Stimulated activated CD4-positive, alpha-beta T cell treated with anti-CD3 and anti-CD28 coated beads, Interleukin-12 subunit alpha, Interleukin-12 subunit beta, amount 100 ng/mL, for 24 hours (primary cell): ENCODE measurements at places on chromosomes 1 and 21.

DNA sequence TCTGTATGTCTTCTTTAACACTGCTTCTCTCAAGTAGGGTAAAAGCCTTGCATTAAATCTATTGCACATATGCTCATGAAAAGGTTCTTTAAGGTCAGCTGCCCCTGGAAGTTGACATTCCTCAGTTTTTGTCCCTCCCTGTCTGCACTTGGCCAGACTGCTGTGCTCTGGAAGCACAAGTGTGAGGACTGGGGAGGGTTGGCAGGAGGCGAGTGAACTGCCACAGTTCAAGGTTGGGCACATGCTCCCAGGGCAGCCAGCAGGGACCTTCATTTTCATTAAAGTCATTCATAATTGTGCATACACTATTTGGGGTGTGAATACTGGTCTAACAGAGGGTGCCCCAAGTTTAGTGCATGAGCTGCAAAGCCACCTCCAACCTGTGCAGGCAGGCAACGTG lies 10.9 kb upstream of the THEM5 start:
- DNase-seq: no peak

DNA sequence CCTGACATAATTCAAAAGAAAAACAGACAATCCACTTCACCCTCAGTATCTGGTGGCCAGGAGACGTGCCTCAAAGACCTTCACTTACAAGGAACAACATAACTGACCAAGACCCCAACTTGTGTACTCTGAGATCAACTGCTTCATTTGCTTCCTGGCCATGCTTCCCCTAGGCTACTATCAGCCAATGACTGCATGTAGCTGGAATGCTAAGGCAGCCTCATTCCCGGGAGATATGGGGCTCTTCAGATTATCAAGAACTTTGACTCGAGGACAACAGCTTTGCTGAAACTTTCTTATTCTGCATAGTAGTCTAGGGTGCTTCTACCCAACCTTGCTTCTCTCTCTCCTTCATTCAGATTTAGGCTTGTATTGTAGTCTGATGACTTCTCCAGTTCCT lies 11.7 kb upstream of the UCK2 start:
- no peak for DNase-seq

DNA sequence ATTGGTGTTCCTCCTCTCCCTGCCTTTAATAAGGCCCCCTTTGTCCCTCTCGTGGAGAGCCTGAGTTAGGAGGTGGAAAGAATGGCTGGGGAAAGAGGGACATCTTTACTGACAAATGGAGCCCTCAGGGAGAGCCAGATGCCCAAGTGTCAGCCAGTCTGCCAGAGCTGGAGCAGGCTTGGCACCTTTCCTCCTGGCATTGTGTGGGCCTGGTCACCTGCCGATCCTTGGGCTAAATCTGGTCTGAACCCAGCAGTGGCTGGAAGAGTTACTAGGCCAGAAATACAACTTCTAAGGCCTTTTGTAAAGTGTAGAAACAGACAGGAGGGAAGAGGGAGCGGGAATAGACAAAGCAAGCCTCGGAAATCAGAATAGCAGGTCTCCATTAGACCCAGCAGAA lies 24.9 kb downstream of the VANGL1 start:
- no peak for DNase-seq

- no peak for DNase-seq
Measured at GRCh38 chr1:212077028-212077427, 41.5 kb downstream of the DTL start.

- no peak for DNase-seq
Measured at GRCh38 chr1:39116860-39117728, 87.4 kb upstream of the MACF1 start.

DNA sequence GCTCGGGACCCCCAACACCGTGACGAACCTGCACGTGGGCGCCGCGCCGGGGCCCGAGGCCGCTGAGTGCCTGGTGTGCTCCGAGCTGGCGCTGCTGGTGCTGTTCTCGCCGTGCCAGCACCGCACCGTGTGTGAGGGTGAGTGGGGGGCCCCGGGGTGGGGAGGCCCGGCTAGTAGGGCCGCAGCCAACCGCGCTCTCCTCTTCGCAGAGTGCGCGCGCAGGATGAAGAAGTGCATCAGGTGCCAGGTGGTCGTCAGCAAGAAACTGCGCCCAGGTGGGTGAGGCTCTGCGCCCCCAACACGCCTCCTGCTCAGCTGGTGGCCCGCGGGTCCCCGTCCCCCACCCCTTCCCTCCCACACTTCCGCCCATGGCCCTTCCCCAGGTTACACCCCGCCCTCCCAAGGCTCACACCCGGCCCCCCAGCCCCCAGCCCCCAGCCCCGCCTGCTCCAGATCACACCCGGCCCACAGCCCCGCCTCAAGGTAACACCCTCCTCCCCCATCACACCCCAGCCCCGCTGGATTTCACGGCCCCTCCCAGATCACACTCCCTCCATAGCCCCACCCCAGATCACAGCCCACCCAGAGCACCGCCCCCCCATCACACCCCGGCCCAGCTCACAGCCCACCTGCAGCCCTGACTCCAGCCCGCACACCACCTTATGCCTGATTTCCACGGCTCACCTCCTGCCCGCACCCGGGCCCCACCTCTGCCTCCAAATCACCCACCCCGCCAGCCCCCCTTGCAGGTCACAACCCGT lies 2.4 kb upstream of the MMP23B start:
- no peak for DNase-seq

DNA sequence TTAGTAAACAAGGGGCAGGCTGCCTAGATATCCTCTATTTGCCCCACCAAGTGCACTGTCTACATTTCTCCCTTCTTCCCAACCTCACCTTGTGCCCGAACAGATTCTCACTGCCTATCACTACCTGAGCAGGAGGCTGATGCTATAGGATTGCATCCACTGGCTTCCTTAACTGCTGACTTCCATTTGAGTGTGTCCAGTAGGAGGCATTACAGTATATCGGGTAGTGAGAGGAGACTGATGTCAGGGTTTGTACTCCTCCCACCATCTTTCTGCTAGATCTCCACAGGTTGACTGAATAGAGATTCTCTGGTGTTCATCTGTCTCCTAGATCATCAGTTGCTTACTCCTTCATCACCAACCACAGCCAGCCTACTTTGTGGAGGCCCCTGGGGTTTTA lies 796.3 kb downstream of the LRRIQ3 start:
- no peak for DNase-seq

DNA sequence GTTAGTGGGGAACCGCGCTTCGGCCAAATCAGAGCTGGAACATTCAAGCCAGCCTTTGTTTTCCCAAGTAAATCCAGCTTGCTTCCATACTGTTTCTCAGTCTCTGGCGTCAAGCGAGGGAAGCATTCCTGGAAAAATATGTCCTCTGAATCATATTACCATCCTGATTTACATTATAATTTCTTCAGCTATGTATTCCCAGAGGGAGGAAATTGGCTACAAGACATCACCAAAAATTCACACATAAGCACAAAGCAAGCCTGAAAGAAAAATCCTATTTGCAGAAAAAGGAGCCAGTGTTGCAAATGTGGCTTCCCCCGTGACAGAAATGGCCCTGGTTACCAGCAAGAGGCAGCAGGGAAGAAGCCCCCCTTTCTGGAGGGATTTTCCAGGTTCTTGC lies 233.3 kb downstream of the KCNJ6 start:
- DNase-seq: no peak

- DNase-seq: no peak
Measured at GRCh38 chr1:116762781-116763115, 8.5 kb downstream of the CD2 start.

- DNase-seq: no peak
Measured at GRCh38 chr21:35249636-35250035, 200.5 kb upstream of the RUNX1 start.

DNA sequence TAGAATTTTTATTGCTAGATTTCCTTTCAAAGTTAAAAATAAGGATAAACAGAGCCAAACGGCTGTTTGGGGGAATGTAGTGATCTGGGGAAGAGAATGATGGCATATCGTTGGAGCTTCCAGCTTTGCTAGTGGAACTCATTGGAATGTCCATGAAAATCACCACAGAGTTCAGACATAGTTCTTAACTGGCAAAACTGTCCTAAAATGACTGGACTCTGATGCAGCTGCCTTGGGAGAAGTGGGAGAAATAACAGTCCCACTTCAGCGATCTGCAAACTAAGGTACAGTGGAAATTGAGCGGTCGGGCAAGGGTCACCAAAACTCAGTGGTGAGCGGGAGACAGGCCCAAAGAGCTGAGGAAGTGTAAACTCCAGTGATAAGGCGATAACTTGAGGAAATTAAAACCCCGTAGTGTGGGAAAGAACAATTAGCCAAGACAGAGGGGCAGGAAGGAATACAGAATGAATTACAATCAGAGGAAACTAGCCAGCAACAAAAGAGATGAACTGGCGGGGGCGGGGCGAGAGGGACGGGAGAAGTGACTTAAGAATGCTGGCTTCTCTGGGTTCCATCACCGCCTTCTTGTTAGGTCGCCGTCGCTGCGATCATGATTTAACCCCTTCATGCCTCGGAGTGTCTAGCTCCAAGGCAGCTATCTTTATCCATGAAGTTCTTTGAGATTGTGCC lies 89.8 kb upstream of the ARHGAP29 start:
- DNase-seq: no peak

- DNase-seq: no peak
Measured at GRCh38 chr1:184499616-184500015, 112.8 kb downstream of the C1orf21 start.

DNA sequence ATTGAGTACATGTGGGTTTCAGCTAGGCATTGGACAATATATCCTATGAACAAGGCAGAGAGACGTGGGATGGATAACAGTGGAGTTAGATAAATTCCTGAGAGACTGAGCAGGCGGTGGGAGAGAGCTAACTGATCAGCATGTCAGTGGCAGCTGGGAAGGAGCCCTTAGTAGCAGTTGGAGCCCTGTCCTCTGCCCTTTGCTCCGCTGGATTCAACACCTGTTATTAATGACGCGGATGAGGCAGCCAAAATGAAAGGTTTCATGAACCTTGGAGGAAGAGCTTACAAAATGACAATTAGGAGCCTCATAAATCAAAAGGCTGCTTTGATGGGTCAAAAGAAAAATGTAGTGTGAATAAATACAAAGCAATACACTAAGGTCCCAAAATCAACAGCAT lies 16.1 kb downstream of the UBIAD1 start:
- no peak for DNase-seq

GRCh38 chr21:41133874-41134522 lies 34.0 kb upstream of the BACE2 start:
- DNase-seq: no peak

GRCh38 chr1:193183019-193183627 lies 3.3 kb downstream of the B3GALT2 start:
- no peak for DNase-seq

GRCh38 chr1:173337126-173337525 lies 130.0 kb upstream of the TNFSF4 start:
- DNase-seq: no peak

DNA sequence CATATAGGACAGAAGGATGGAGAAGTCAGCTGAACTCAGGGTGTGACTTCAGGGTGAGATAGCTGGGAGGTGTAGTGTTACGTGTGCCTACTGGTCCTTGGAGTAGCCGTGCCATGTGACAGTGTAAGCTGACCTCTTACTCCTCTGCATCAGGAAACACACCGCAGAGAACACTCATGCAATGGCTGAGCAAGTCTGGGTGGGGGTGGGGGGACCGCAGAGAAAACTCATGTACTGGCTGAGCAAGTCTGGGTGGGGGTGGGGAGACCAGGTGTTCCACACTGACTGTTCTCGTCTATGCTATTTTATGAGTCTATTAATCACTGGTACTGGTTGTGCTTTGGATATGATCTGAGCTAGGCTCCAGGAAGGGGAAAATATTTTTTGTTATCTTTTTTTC lies 233.1 kb downstream of the PAPPA2 start:
- DNase-seq: no peak

DNA sequence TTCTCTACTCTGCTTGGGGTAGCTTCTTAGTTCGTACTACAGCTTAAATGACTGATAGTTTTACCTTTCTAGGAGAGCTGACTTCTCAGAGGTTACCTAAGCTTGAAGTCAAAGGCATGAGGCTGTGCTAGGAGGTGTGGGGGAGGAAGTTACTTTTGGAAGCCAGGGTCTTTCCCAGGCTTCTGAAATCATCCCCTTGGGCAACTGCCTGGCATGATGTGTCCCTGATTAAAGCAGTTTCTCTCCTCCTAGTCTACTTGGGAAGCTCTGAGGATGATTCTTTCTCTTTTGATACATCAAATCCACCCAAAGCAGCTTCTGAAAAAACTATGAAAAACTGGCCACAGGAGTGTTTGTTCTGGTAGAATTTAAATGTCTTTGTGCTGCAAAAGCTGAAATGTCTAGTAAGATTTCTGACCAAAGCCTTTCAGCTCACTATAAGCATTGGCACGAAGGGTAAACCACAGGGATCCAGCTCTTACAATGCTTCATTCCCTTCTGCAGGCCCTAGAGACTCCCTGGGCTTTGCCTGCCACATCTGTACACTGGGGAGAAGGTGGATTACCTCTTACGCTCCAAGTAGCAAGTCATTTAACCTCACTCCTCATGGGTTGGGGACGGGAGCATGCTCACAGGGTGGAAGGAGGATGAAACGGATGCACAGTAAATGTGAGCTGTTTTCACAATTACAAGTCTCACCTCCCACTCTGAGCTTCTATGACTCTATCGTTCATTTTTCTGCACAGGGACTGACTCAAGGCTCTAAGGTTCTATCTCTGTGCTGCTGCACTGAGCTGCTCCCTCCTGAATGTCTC lies 59.6 kb downstream of the RUNX1 start:
- DNase-seq: peak; percentile 44

DNA sequence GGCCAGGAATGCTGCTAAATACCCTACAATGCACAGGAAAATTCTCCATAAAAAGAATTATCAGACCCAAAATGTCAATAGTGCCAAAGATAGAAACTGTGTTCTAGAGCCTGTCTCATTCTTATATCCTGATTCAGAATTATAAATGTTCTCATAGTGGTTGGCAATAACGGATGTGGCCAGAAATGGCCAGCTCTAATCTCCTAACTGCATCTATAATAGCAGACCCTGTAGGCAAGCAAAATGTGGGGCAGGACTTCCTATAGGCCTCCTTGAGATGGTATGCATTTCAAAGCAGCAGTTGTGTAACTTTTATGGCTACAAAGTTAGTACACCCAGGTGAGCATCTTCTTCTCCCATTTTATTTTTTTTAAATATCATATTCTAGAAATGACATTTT lies 95.9 kb upstream of the SGIP1 start:
- no peak for DNase-seq

DNA sequence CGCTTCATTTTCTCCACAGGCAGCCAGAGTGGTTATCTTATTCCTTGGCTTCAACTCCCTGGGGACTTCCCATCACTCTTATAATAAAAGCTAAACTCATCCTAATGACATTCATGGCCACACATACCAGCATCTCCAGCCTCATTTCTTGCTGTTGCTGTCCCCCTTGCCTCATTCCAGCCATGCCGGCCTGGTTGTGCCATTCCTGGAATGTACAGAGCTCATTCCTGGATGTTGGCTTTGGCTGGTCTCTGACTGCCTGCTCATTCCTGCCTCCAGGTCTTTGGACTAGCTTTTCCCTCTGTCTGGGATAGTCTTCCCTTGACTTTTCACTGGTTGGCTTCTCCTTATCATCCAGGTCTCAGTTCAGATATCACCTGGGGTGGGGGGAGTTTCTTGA lies 2.4 kb upstream of the PEF1 start:
- no peak for DNase-seq

GRCh38 chr1:184513421-184513820 lies 126.6 kb downstream of the C1orf21 start:
- no peak for DNase-seq
